Naive thymus-derived CD4-positive, alpha-beta T cell (primary cell): ENCODE measurements at places on chromosomes 16 and 17. TPM values are rescaled to one million over a fixed set of nuclear protein-coding genes. Genes with fewer than 3 reads are reported as not detected.
A peak's percentile ranks its signal among the peaks of the same experiment; 100 is the strongest.

GRCh38 chr17:68489919-68490318 lies 22.3 kb upstream of the PRKAR1A start:
- no peak for DNase-seq

Gene ZG16
- total RNA-seq = not detected

Gene KRTAP17-1
- not detected for total RNA-seq

DNA sequence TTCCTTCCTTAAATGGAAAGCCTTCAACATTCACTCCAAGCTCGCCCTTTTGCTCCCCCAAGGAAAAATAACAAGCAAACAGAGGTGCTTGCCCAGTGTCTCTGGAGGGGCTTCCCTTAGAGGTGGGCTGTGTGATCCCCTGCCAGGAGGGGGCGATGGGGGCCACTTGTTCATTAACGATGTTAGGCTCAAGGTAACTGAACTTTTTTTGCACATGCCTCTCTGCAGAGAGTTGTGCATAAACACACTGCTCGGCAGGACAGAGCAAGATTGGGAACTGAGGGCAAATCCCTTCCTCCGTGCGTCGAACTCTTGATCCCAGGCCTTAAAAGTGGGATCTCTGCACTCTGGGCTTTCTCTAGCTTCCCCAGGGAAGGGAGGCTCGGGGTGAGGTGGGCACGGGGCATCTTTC lies 15.5 kb upstream of the NAGLU start:
- DNase-seq = no peak

DNA sequence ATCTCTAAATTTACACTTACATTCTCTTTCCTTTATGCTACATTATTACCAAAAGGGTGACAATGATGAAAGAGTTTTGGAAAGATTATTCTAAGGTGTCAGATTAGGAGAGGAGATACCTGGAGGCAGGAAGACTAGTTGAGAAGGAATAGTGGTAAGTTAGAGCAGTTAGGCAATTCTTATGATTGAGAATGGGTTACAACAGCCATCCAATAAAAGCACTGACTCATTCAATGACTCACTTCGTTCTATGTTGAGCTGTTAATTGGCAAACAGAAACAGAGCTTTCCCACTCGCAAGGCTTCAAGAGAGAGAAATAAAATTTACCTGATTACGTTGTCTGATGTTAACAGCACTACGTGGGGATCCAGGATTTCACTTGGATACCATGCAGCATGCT lies 5.8 kb downstream of the NUP88 start:
- no peak for DNase-seq

- peak; percentile 79 for DNase-seq
Measured at GRCh38 chr17:4948931-4949320, 596 bp upstream of the PFN1 start.

Gene HYDIN
- total RNA-seq = 0.13 TPM

GRCh38 chr16:81710596-81710995 lies 68.5 kb upstream of the PLCG2 start:
- DNase-seq = no peak

- no peak for DNase-seq
Measured at GRCh38 chr17:77361986-77362620, 221.3 kb downstream of the SEC14L1 start.

GRCh38 chr17:79837888-79838521 lies 1.2 kb downstream of the CBX4 start:
- peak; percentile 58 for DNase-seq

Gene FLYWCH1
- total RNA-seq = 87.0 TPM

Gene SPATA22
- total RNA-seq = not detected in 2 replicates

- DNase-seq = no peak
Measured at GRCh38 chr16:74216319-74216718, 80.3 kb upstream of the PSMD7 start.

Gene TRIM47
- 9.3 TPM for total RNA-seq

GRCh38 chr17:50949989-50950877 lies 84.1 kb upstream of the TOB1 start:
- peak; percentile 42 for DNase-seq

Gene CWC25
- total RNA-seq = 69.5 TPM

DNA sequence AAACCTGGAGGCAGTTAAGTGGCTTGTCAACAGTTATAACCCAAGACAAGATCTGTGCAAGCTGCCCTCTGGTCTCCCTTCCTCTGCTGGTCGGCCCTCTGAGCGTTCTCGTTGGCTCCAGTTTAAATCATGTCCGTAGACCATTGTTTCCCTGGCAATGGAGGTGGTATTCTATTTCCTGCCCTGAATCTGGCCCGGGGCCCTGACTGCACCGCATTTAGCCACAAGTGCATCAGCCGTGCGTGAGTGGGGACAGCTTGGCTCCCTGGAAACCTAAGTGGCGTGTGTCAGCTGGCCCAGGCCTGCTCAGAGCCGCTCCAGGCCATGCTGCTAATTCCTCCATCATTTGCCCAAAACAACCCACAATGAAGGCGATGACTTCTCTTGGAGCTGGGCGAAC lies 15.0 kb upstream of the MYLK3 start:
- DNase-seq = no peak

Gene SPATA32
- not detected for total RNA-seq

Gene CCL4
- total RNA-seq = 2.2 TPM

DNA sequence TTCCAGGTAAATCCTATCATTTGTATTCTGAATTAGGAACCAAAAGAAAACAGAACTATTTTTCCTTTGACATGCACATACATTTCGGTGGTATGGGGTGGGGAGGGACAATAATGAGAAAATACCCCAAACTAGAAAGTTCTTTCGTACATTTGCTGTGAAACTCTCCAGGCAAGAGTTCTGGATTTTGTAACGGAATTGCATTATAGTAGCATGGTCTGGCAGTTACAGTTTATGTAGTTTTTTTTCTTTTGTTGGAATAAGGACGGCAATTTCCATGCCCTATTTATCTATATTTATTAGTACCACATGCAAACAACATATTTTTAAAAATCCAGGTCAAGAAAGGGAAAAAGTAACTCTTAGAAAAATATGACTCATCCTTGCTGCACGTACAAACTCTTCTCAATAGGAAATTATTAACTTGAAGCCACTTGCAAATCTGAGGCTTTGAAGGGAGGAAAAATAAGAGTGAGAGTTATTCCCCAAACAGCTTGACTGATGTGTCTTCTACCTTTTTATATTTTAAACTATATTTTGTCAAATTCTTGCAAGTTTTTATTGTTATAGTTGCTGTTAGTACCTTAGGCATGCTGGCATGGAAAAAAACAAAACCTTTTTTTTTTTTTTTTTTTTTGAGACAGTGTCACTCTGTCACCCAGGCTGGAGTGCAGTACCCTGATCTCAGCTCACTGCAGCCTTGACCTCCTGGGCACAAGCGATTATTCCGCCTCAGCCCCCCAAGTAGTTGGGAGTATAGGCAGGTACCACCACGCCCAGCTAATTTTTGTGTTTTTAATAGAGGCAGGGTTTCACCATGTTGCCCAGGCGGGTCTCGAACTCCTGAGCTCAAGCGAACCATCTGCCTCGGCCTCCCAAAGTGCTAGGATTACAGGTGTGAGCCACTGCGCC lies 69.3 kb downstream of the WWP2 start:
- DNase-seq = no peak

- DNase-seq = peak; percentile 51
Measured at GRCh38 chr17:77391668-77392375, 251.1 kb downstream of the SEC14L1 start.

GRCh38 chr17:56870081-56870651 lies 36.2 kb downstream of the DGKE start:
- DNase-seq = no peak

Gene CCL8
- not detected for total RNA-seq

Gene FOXC2
- not detected for total RNA-seq

DNA sequence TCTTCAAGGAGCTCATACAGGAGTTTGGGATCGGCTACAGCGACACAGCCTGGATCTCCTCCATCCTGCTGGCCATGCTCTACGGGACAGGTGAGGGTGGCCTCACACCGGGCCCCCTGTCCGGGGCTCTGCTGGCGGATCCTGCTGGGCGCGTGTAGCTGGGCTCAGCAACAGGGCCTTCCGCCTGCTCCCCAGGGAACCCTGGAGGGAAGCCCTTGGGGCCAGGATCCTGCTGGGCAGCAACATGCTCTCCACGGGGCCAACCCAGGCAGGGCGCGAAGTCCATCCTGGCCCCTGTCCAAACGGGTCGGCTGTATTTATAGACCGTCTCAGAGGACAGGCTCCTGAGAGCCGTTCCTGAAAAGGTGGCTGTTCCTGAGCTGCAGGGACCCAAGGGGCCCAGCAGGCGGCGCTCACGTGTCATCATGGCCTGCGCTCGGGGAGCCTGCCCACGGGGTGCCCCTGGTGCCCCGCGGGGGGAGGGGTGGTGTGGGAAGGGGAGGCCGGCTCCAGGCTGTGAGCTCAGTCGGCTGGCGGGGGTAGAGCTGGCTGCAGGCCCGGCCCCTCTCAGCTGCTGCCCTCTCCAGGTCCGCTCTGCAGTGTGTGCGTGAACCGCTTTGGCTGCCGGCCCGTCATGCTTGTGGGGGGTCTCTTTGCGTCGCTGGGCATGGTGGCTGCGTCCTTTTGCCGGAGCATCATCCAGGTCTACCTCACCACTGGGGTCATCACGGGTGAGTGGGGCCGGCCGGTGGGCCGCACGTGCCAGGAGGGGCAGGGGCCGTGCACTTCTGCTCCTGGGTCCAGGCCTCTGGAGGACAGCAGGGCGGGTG lies 7.5 kb downstream of the SLC16A3 start:
- peak; percentile 76 for DNase-seq

Gene SLC13A5
- not detected for total RNA-seq

DNA sequence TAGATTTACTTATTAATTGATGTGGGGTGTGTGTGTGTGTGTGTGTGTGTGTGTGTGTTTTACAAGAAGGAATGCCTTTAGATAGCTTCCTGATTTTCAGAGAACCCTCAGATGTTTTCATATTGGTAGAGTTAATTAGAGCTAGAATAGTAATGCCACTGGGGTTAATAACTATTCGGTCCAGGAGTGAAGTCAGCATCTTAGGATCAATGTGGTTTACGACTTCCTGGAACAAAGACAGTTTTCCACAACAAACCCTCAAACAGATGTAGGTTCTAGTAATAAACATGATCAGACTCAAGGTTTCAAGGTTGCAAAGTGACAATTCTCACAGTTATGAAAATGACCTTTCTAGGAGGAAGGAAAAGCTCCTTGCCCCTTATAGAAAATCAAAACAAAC lies 12.2 kb upstream of the SLC52A1 start:
- DNase-seq = no peak

GRCh38 chr17:29045734-29046472 lies 3.0 kb downstream of the PIPOX start:
- no peak for DNase-seq

Gene MYH1
- not detected for total RNA-seq

DNA sequence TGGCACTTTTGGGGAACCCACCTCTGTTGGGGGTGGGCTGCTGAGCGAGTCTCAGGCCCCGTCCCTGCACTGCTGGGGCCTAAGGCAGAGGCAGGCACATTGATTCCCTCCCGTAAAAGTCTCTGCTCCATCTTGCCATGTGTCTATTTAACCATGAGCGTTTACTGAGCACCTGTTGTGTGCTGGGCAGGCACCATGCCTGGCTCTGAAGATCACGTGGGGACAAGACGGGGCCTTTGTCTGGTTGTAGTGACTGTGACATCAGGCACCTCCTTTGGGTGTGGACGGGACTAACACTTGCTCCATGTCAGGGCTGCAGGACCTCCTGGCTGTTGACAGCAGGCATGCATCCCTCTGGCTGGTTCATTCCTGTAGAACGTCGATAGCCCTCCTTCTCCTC lies 204.7 kb upstream of the CIBAR2 start:
- DNase-seq = no peak

DNA sequence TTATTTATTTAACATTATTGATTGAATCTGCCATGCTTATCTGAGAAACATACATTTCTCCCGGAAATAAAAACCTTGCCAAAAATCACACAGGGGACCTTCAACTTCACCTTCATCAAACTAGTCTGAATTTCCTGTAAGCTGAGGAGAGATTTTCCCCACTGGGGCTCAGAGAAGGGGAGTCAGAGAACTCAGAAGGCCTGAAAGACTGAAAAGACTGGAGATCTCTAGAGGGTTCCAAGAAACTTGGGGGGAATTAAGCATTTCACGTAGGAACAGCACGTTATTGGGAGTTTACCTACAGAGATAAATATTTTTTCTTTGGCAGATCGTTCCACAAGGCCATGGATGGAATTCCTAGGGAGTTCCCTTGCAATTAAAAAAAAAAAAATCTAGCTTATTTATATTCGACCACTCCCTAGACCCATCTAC lies 528 bp upstream of the NOL11 start:
- no peak for DNase-seq

DNA sequence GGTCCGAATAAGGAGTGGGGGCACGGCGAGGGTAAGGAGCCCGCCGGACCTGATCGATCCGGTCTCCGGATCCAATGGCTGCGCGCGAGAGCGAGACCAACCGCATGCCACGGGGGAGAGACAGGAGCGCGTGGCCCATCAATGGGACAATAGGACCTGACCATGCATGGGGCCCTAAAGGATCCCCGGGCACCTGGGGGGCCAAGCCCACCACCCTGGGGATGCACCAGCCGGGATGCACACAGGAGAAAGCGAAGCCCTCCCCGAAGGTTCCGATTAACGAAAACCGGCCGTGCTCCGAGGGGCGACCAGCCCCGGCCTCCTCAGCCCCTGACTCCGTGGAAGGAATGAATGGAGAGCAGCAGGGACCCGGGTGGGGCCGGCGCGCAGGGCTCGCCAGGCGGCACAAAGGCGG lies 525 bp downstream of the JPT1 start:
- no peak for DNase-seq

DNA sequence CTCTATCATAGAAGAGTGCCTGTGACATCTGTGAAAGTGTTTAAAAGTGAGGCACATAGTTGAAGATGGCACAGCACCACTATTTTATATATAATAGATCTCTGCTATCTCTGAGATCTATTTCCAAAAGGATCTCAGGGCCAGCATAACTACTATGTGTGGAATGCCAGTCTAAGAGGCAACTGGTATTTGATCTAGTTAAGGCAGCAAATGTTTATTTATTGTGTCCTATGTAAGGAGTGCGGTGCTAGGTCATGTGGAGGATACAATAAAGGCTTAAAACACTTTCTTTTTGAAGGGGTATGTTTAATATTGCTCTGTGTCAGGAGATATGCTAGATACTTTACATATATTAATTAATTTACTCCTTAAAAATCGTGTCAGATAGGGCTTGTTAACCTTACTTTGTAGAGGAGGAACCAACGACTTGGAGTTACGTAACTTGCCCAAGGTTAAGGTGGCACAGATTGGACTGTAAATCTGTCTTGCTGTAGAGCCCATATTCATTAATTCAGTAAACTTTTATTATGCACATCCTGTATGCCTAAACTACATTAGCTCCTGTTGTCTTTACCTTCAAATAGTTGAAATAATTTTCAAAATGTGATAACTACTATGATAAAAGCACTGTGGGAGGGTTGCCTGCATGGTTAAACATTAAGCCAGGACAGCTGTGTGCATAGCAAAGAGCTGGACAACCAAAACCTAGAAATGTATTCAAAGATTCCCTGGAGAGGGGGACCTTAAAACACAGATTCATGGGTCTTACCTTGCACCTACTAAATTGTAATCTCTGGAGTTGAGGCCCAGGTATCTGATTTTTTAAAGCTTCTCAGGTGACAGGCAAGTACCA lies 83.3 kb downstream of the NLK start:
- DNase-seq = no peak
